Frontal cortex (tissue), 4 donors: ENCODE measurements at places on chromosomes 5 and 9.

GRCh38 chr5:38979535-38979934 lies 94.7 kb downstream of the RICTOR start:
- DNase-seq: no peak

DNA sequence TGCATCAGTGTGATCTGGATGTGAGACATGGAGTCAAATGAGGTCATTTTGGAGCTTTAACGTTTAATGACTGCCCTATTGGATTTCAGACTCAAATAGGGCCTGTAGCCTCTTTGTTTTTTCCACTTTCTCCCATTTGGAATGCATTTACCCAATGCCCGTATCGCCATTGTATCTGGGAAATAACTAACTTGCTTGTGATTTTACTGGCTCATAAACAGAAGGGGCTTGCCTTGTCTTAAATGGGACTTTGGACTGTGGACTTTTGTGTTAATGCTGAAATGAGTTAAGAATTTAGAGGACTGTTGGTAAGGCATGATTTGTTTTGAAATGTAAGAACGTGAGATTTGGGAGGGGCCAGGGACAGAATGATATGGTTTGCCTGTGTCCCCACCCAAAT lies 494.6 kb downstream of the CHSY3 start:
- DNase-seq: no peak

DNA sequence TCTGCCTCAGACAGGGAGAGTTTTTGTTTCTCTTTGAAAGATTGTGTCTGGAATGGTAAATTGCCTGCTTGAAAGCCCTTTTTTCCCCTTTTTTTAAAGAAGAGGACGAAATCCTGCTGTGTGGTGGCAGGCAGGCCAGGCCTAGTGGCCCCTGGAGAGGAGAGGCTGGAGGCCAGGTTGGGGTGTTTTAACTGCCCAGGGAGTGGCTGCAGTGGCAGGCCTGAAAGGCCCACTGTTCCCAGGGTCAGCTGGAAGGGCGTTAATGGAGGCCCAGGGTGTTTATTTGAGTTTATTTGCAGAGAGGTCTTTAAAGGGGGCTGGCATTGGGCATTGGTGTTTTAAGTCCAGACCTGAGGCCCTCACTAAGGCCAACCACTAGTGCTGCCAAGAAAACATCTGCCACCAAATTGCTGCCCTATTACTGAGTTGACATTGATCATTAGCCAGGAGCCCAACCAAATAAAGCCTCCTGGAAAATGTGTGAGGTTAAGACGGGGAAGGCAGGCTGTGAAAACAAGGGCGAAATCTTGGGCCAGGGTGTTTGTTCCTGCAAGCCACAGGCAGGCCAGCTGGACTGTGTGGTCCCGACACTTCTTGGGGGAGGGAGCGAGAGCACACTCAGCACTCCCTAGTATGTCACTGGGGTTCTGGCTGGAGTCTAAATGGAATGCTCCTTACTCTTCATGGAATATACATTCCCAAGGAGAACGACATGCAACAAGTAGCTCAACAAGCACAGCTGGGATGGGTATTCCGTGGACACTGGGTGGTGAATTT lies 5.0 kb downstream of the JADE2 start:
- no peak for DNase-seq

DNA sequence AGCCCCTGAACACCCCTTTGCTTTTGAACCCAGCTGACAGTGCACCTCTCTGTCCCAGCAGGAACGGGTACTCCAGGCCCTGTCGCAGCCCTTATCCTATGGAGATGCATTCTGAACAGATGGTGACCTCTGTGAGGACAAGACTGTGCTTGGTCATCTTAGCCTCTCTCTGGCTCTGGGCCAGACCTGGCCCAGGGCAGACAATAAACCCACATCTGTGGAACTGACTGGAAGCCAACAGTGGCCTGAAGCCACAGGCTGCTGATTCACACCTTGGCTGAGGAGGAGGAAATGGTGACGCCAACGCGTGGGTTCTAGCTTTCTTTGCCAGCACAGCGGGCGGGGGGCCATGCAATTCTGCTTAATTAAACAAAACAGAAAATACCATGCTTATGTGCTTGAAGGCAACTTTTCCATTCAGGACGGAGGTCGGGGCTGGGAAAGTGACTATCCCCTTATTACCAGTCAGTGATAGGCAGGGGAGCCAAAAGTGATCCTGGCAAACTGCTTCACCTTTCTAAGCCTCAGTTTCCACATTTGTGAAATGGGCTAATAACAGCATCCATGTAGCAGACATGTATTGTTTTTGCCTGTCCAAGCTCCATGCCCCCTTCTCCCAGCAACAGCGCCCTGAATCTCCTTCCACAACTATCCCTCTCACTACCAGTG lies 10.8 kb downstream of the SH3PXD2B start:
- no peak for DNase-seq

- DNase-seq: no peak
Measured at GRCh38 chr5:33343676-33344327, 97.0 kb upstream of the TARS1 start.

- DNase-seq: no peak
Measured at GRCh38 chr5:157486221-157486681, 26.2 kb downstream of the NIPAL4 start.

GRCh38 chr9:92528522-92528849 lies 7.3 kb downstream of the ECM2 start:
- no peak for DNase-seq

DNA sequence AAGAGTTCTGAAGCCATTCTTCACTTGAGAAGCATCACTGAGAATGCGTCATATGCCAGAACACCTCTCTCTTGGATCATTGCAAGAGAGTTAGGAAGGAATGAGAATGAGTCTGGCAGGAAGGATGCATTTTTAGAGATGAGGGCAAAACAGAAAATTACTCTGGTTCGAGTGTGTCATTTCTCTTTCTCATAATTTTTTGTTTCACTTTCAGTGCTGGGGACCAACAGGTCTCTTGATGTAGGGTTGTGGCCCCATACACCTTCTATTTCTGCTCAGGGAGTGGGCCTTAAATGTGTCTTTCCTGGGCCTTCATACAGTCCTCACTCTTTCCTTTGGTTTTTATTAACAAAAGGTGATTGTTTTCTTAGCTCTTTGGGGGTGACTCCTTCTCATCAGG lies 302.4 kb downstream of the NR3C1 start:
- no peak for DNase-seq

GRCh38 chr9:35858458-35858857 lies 11.7 kb downstream of the OR13J1 start:
- DNase-seq: no peak

DNA sequence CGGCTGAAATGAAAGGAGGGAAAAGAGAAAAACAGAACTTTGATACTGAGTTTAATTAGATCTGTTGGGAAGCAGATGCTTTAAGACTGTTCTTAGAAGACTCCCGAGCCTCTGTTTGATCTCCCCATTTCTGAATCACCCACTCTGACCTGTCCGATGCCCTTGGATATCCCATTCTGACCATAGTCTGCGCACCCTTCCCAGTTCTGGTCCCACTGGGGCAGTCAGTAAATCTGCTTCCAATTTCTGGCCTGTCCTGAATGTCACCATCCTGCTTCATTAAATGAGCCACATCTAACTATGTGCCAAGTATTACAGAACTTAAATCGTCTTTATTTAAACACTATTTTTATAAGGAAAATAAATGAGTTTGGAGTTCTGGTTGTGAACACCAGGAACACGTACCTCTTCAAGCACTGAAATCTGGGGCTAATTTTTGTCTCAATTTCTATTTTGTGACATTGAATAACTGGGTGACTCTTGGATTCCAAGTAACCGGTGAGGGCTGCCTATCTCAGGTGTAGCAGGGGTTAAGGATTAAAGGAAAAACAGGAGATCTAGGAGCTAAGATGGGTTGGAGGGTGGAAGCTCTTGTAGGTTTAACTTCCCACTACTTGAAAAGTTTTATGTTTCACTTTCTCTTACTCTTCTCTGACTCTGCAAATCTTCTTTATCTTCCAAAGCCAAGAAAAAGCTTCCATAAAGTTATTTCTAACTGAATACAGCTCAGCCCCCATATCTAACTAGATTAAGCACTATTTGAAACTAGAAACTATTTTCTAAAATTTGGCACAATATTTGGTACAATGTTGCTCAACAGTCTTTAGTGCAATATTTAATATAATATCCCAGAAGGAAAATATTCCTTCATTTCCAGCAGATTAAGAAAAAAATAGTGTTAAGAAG lies 40.1 kb downstream of the ALDH1A1 start:
- DNase-seq: no peak

- DNase-seq: no peak
Measured at GRCh38 chr9:16143310-16143709, 590.5 kb downstream of the CCDC171 start.

GRCh38 chr5:172504701-172505402 lies 50.5 kb upstream of the SH3PXD2B start:
- no peak for DNase-seq

GRCh38 chr9:136575626-136576268 lies 29.9 kb upstream of the NOTCH1 start:
- DNase-seq: no peak

GRCh38 chr5:13027874-13028273 lies 916.6 kb downstream of the DNAH5 start:
- no peak for DNase-seq

GRCh38 chr5:139422307-139422893 lies 16.9 kb downstream of the DNAJC18 start:
- peak; percentile 70 for DNase-seq

- DNase-seq: no peak
Measured at GRCh38 chr5:141349917-141350619, at the start of gene PCDHGB1. PCDHGB1 (plus strand) TSS chr5:141350099; CDS start chr5:141350261, 162 bp downstream.

- no peak for DNase-seq
Measured at GRCh38 chr5:112156211-112156610, 262.9 kb downstream of the EPB41L4A start.

DNA sequence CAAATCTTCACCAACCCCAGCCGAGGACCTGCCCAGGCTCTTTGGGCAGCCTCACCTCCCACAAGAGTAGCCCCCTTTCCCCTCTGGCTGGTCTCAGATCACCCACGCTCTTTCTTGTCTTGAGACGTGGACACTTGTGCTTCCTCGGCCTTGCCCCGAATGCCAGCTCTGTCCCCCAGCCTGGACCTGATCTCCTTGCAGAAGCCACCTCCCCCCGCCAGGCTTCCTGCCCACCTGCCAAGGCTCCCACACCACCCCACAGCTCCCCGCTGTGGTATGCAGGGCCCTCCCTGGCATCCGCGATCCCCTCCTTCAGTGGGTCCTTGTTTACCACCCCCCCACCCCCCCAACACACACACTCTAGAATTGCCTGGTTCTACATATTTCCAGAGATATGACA lies 133.7 kb downstream of the ROR2 start:
- DNase-seq: no peak

DNA sequence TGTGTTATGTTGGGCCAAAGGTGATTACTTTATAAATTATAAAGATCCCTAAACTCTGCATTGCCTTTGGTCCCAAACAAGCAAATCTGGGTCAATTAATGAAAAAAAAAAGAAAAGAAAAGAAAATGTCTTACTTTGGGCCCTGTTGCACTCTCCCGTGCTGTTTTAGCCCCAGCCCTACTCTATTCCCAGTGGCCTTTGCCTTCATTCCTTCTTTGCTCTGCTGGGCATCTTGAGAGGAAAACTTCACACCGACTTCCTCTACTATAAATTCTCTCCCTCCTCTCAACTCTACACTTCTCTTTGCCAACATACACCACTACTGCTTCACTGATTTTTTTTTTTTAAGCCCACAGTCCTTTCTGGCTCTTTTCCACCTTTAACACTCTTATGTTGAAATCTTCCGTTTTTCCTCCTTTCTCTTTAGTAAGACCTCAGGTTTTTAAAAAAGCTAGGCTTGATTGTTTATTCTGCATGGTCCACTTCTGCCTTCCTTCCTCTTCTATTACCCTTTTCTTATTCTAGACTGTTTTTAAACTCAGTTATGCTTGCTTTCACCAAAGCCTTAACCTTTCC lies 4.5 kb upstream of the MSMP start:
- DNase-seq: no peak

- no peak for DNase-seq
Measured at GRCh38 chr5:153517241-153517611, 26.8 kb downstream of the GRIA1 start.

GRCh38 chr5:44943647-44944046 lies 134.9 kb downstream of the MRPS30 start:
- no peak for DNase-seq

DNA sequence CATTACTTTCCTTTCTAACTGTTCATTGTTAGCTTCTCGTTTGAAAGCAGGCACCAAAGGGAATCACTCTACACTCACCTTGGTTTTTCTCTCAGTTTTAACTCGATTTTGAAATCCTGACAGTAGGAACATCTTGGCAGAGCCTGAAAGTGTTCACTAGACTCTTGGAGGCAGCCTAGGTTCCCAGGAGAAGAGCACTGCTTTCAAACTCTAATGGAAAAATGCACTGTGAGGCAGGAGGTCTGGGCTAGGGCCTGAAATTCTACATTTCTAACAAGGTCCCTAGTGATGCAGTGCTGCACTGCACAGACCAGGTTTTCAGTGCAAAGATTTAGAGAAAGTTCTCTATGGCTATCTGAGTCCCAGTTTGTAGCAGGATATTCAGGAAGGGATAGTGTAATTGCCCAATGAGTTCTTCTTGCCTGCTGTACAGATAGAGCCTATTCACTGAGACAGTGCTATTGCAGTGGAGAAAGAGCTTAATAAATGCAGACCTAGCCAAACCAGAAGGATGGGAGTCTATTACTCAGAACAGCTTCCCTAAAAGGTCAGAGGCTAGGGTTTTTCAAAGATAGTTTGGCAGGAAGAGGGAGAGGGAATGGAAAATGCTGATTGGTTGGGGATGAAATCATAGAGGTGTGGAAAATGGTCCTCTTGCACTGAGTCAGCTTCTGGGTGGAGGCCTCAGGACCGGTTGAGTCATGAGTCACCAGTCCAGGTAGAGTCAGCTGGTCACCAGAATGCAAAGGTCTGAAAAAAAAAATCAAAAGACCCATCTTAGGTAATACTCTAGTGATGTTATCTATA lies 153.9 kb downstream of the GPBP1 start:
- no peak for DNase-seq
